ENCODE measurements at places on chromosomes 3 and 15.

- DNase-seq: no peak
Observed at GRCh38 chr3:168139947-168140346, 44.2 kb upstream of the GOLIM4 start.

GRCh38 chr15:54289590-54290136 lies 311.4 kb downstream of the UNC13C start:
- DNase-seq: no peak

GRCh38 chr3:112875561-112875960 lies 28.9 kb upstream of the CD200R1L start:
- peak; percentile 31 for DNase-seq

DNA sequence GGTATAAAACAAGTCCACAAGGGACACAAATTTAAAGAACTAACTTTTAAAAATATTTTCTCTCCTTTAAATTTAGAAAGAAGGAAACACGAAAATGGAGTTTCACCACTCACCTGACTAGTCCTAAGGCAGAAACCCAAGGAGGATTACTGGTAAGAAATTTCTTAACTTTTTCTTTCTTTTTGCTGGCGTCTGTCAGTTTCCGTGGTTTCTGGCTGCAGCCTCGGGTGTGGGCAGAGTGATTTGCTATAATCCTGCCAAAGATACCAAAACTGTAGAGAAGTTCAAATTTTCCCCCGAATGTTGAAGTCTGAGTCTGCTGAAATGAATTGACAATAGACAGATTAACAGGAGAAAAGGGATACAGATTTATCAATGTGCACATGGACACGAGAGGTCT lies 843.6 kb upstream of the ALCAM start:
- no peak for DNase-seq

DNA sequence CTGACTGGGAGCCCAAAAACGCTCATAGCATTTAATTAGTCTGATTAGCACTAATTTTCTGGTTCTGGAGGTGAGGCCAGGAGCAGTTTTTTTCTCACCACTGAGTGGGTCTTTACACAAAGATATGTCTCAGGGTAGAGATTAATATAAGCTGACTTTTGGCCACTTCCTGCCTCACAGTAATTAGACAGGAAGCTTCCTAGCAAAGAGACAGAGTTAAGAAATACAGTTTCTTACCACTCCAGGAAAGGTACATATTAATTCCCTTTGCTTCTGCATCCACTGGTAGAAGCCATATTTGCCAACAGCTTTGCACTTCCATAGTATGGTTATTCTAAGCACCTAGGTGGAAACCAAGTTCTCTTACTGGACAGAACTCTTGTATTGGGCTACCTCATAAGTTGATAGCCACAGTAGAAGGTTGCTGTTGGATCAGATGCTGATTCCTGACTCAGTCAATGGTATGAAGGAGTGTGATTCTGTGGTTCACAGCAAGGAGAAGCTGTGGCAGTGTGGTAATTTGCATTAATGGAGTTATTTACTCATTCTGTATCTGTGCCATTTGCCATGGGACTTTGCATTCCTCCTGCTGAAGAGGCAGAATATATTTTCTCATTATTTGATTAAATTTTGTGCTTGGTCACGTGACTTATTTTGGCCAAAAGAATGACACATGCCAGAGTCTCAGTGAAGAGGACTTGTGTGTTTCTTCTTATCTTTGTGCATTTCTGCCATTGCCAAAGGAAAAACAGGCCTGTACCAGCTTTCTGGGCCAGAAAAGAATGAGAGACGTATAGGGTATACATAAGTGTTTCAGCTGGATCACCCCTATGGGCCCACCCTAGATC lies 17.5 kb upstream of the ZBTB20 start:
- DNase-seq: no peak

- peak; percentile 7 for DNase-seq
Observed at GRCh38 chr15:91782221-91782620, 71.3 kb upstream of the SLCO3A1 start.

DNA sequence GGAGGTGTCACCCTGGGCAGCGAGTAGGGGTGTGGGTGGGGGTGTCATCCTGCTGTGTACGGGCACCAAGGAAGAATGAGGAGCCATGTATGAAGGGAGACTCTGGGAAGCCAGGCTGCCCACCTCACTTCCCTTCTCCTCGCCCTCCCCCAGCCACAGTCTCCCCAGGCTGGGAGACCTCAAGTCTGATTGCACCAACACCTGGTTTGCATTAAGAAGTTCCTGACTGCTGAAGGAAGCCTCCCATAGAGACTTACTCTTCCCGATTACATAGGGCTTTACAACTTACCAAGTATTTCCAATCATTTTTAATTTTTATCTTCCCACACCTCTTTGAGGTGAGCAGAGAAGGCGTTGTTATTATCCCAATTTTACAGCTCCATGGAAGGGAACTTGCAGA lies 29.5 kb upstream of the SMAD3 start:
- DNase-seq: no peak

DNA sequence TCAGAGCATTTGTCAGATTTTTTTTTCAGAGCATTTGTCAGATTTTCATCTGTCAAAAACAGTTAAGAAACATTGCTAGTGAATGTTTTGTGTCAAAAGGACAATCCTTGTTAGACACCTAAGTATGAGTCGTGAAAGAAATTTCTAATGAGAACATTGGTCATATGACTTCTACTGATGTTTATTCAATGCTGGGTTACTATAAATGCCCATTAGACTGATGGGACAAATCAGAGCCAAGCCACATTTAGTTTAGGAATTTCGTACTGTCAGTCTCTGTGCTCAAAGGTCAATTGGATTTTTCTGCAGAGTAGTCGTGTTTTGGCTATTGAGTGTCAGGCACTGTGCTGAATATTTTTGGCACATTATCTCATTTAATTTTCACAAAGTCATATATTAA lies 31.6 kb downstream of the TSC22D2 start:
- no peak for DNase-seq

DNA sequence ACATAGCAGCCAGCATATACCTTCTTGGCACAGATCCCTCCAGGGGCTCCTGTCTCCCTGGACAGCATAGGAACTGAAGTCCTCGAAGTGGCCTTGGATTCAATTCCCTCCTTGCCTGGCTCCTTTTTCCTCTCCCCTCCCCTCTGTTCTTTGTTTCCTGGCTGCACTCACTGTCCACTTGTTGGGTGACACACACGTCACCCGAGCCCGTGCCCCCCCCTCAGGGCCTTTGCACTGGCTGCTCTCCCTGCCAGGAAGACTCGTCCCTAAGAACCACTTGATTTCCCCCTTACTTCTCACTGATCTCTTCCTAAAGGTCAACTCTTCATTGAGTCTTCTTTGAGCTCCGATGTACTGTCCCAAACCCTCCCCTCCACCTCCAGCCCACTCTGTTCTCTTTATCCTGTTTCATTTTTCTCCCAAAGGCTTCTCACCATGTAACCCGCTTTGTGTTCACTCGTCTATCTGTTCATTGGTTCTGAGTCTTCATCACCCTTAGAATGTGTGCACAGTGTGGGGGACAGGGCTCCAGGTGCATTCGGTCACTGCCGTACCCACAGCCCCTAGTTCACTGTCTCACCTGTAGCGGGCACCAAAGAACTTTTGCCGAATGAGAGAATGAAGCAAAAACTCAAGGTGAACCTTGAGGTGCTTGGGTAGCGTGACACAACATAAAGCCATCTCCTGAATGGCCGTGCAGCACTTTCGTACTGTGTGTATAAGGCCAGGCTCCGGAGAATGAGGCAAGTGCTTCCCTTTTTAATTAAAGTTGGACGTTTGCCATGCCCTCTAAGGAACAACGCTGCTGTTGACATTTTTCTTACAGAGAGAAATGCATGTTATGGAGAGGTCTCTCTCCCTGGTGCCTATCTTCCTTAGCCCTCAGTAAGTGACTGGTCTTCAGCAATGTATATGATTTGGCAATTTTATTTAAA lies 74.0 kb downstream of the CHRNA7 start:
- peak; percentile 2 for DNase-seq

- DNase-seq: no peak
Observed at GRCh38 chr3:14775011-14775410, 43.8 kb upstream of the FGD5 start.

DNA sequence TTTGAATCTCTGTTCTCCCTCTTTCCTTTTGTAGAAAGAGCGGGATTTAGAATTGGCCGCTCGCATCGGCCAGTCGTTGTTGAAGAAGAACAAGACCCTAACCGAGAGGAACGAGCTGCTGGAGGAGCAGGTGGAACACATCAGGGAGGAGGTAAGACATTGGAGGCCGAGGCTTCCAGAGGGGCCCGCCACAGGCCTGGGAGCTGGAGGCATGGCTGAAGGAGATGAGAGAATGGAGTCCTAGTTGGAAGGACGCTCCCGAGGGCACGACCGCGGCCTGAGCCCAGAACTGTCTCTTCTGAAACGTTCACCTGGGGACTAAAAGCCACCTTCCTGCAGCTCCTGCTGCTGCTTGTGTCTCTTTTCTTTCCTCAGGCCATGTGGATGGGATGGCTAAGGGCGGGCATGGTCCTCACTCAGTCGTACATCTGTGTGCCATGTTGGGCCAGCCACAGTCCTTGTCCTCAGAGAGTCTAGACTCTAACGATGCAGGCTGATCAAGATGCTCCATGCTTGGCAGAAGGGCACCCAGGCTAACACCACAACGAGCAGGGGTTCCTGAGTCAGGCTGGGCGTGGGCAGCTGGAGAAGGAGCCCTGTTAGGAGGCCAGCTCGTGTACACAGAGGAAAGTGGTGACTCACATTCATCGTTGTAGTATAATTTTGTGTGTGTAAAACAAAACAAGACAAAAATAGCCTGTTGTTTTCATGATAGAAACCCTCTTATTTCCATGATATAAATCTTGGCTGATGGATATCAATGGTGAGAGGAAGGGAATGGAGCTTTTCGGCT lies 81.1 kb downstream of the CCK start:
- no peak for DNase-seq

DNA sequence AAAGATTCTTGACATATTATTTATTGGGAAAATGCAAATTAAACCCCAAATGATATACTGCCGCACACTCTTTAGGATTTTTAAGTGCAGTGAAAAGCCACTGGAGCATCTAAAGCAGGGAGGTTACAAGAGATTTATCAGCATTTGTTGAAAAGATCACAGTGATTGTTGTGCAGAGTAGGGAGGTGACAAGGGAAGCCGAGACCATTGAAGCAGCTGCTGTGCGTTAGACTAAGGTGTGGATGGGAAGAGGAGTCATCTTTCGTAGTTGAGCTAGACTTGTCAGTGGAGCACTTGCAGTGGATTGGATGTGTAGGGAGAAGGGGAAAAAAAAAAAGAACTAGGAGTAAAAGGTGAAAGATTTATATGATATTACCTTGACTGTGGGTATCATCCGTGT lies 854.6 kb downstream of the NTRK3 start:
- DNase-seq: no peak

GRCh38 chr3:186107215-186108105 lies 1.4 kb downstream of the ETV5 start:
- DNase-seq: peak; percentile 38

GRCh38 chr15:74787251-74788041 lies 5.6 kb downstream of the CSK start:
- DNase-seq: peak; percentile 91
